ENCODE measurements at places on chromosomes 12 and 14. TPM values are rescaled to one million over a fixed set of nuclear protein-coding genes. Genes with fewer than 3 reads are reported as not detected.

DNA sequence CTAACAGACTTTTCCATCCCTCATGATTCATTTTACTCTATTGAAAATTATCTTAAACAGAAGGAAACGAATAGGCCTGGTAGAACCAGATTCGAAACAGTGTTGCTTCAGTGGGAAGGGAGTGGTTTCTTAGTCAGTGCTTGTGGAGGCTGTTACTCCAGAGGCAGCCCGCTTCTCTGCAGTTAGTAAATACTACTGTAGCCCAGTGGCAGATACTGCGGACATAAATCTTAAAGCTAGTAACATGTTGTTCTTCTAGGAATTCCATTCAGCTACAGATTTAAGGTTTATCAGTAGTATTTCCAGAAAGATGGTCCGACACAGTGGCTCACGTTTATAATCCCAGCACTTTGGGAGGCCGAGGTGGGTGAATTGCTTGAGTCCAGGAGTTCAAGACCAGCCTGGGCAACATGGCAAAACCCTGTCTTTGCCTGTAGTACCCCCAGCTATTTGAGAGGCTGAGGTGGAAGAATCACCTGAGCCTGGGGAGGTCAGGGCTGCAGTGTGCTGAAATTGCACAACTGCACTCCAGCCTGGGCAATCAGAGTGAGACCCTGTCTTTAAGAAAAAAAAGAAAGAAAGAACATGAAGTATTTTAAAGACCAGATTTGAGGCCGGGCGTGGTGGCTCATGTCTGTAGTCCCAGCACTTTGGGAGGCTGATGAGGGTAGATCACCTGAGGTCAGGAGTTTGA is 45.9 kb downstream of the DIP2B start:
- peak overlapping the region; percentile 27 for H3K27ac ChIP-seq
- H3K4me1 ChIP-seq = peaks cover 35% of the 10 kb centered on the region
- H3K36me3 ChIP-seq = peaks cover 10% of the 10 kb centered on the region
- H3K4me3 ChIP-seq = no peak overlapping the region

- H3K27ac ChIP-seq = no peak overlapping the region
- peaks cover 12% of the 10 kb centered on the region for H3K27me3 ChIP-seq
- no peaks in the 10 kb centered on the region for H3K4me1 ChIP-seq
Measured at GRCh38 chr12:125151284-125151683, 86.0 kb downstream of the AACS start.

GRCh38 chr12:86158956-86159355 is 97.2 kb downstream of the MGAT4C start:
- DNase-seq = no peak
- no peaks in the 10 kb centered on the region for H3K4me1 ChIP-seq
- H3K27ac ChIP-seq = no peak overlapping the region
- H3K27me3 ChIP-seq = no peaks in the 10 kb centered on the region
- no peak overlapping the region for H3K4me3 ChIP-seq
- H3K36me3 ChIP-seq = no peaks in the 10 kb centered on the region

DNA sequence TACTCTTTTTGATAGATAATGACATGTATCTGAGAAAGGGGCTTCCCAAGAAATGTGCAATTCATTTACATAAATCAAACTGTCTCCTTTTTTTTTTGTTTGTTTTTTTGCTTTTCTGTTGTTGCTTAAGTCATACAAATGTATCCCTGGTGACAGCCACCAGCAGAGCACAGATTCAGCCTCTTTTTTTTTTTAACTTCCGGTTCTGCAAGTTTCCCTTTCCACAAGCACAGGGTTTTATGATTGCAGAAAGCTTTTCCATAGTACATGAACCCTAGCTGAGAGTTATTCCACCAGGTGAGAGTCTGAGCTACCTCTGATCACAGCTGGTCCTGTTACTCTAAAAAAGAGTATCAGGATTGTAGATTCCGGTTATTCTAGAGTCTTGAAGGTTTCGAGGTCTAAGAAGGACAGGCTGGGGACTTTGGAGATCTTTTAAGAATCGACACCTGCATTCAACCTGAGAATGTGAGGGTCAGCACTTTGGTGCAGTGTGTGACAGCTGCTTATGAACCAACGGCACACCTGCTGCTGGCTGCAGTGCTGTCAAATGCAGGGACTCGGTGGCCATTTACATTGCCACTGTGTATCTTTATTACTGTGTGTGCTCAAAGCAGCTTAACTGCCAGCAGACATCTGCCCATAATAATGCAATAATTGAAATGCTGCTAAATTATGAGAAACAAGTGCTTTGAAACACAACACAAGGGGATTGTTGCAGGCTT is 551.7 kb downstream of the NRXN3 start:
- peaks cover 2% of the 10 kb centered on the region for H3K27me3 ChIP-seq
- DNase-seq = no peak
- no peak overlapping the region for H3K27ac ChIP-seq
- H3K4me3 ChIP-seq = no peak overlapping the region
- H3K4me1 ChIP-seq = no peaks in the 10 kb centered on the region
- no peaks in the 10 kb centered on the region for H3K36me3 ChIP-seq

GRCh38 chr12:89733579-89734201 is 25.1 kb upstream of the ATP2B1 start:
- DNase-seq = peak; percentile 88
- H3K27me3 ChIP-seq = no peaks in the 10 kb centered on the region

DNA sequence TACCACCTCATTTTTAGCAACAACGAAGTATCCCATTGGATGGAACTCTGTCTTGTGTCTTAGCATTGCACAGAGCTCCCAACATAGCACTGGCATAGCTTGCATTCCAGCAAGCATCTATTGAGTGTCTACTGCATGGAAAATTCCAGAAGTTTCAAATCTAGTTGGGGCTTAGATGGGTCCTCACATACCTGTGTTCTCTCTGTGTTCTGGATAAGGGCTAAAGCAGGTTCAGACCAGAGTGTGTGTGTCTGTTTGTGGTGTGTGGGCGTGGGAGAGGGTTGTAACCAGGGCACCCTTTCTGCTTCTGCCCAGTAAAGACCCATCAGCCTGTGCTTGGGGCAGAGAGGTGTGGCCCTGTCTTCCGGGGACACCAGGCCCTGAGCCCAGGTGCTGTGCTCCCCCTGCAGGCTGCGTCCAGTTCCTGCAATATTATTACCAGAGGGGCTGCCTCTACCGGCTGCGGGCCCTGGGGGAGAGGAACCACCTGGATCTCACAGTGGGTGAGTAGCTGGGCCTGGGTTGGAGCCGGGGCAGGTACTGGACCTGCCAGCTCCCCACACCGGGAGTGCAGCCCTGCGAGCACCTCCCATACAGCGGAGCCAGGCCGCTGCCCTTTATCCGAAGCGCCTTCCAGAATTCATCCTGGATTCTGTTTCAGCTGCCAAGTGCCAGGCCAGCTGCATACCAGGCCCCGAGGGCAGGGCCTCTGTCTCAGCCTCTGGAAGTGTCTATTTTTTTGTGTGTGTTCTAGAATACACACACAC is 20.3 kb downstream of the RHOF start:
- peak; percentile 45 for DNase-seq
- peaks cover 12% of the 10 kb centered on the region for H3K4me1 ChIP-seq
- peak overlapping the region; percentile 48 for H3K27ac ChIP-seq
- no peaks in the 10 kb centered on the region for H3K27me3 ChIP-seq
- H3K36me3 ChIP-seq = no peaks in the 10 kb centered on the region

DNA sequence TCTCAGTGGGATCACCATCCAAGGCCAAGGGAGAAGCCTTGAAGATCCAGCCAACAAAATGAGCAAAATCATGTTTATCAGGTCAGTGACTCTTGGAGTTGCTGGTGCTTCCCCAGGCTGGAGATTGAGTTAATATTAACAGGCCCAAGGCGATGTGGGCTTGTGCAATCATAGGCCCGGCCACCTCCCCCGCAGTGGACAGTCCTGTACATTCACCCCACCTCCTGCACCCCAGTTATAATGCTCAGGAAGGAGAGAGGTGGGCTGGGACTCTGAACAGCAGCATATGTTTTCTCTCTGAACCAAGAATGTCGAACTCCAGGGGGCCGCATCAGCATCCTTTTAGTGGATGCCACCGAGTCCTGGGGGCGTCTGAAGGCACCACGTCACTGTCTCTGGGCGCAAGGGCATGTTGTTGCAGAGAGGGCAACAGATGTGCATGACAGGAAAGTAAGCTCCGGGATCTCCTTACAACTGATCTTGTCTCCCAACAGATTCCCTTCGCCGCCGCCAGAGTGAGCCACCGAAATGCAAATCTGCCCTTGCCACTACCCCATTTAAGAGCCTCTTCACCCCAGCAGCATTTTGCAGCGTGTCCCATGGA is 32.2 kb upstream of the SERPINA6 start:
- no peak overlapping the region for H3K4me3 ChIP-seq
- H3K27me3 ChIP-seq = peaks cover 2% of the 10 kb centered on the region
- H3K4me1 ChIP-seq = no peaks in the 10 kb centered on the region
- no peak for DNase-seq
- H3K27ac ChIP-seq = no peak overlapping the region

Gene MGAT4C
- not detected for total RNA-seq

Gene RIMBP2
- not detected for total RNA-seq

Gene PROX2
- not detected for total RNA-seq

Gene GYS2
- not detected for total RNA-seq

Gene KRT3
- not detected for total RNA-seq

Data from HFFc6 (cell line).